ENCODE measurements at places on chromosomes 6 and 20.

DNA sequence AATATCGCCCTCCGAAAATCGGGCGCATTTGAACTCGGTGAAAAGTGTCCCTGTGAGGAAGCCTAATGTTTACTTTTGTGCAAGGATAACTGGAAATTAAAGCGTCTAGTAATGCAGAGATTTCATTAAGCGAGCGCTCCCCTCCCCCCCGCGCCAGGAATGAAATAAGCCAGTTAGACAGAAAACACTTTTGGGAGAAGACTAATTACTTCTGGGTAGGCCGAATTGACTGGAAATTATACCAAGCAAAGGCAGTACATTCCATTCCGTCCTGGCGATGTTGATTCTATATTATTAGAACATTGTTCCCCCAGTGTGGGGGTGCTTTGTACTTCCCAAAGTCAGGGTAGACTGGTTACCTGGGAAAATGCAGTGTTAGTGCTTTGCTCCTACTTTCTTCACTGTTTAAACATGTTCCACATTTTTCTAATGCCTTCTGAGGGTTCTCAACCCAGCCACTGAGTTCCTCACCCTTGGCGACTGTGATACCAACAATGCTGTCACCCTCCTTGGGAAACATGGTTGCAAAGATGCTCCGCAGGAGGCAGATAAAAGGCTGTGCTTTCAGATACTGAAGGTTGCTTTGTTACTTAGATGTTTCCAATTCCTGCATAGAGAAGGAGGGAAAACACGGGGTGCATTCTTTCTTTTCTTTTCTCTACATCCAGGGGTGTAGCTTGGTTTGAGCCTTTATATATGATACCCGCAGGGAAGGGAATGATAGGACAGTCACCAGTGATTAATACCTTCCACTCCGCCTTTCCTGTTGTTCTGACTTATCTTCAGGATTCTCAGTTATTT, 2.6 kb downstream of the GJA1 start:
- DNase-seq: no peak

- DNase-seq: no peak
Measured at GRCh38 chr6:40714143-40714542, 127.0 kb upstream of the LRFN2 start.

DNA sequence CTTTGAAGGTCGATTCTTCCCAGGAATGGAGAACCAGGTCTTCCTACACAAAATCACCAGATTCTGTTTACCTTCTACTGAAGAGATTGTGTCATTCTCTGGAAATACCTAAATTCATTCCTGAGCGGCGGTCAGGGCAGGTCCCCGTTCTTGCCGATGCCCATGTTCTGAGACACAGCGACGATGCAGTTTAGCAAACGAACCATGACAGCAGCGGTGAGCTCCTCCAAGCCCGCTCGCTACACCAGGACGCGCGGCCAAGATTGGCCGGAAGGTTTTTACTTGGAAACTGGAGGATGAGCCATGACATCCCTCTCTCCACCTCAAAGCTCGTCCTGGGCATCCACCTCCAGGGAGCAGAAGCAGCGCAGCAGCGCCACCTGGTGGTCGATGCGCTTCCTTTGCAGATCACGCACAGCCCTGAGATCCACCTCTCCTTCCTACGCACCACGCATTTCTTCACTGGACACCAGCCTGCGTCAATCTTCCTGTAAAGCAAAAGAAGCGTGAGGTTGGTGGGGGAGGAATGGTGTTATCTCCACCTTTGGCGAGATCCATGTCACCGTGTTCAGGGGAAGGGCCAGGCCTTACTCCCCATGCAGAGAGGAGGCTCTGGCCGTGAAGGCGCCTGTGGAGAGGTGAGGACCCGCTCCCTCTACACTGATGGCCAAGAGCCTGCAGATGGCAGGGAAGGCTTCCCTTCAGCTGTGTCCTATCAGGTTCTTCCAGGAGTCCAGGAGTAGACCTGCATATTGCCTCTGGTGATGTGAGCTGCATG, 9.9 kb upstream of the HLA-B start:
- DNase-seq: peak; percentile 88

- no peak for DNase-seq
Measured at GRCh38 chr6:36121787-36122494, 8.4 kb upstream of the MAPK13 start.

DNA sequence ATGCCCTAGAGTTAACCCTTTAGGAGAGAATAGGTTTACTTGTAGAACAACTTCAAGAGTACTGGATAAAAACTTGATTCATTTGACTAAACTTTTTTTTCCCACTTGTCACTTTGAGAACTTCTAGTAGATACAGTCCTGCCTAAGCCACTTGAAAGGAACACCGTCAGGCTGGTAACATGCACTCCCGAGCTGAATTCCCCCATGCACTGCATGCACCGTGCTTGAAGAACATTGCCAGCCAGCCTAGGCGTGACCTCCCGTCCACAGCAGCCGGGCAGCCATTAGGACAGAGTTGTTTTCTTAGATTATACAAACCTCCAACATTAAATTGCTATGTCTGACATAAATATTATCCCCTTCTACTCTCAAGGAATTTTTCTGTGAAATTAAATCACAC, 52.6 kb downstream of the SMLR1 start:
- DNase-seq: no peak

- DNase-seq: no peak
Measured at GRCh38 chr6:113488061-113488460, 369.1 kb upstream of the MARCKS start.

DNA sequence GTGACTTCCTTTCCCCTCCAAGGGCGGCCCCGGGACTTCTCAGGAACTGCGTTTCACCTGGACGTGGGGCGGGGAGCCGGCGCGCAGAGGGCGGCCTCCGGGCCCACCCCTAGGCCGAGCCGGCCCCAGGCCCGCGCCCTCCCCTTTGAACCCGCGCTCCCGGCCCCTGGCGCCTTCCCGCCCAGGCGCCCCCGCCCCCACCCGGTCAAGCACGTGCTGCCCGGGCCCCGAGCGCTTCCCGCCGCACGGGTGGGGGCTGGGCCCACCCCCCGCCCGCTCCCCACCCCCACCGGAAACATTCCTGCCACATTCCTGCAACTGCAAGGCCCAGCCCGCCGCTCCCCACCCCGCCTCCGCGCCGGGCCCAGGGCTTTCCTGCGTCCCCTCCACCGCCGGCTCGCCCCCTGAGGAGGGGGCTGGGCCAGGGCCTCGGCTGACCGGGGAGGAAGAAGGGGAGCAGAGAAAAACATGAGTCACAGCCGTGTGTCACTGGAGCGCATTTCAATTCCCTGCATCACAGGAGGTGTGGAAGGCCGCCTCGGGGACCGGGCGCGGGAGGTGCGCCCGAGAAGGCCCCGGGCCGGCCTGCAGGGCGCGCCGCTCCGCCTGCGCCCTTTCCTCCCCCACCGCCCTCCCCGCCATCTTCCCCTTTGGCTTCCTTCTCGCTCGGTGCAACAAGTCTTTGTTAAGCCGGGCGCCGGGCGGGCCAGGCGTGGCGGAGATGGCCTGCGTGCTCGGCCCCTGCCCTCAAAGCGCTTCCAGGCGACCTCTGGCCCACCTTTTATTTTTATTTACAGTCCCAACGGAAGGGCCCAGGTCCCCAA, 1.2 kb upstream of the HMGA1 start:
- DNase-seq: peak; percentile 73

DNA sequence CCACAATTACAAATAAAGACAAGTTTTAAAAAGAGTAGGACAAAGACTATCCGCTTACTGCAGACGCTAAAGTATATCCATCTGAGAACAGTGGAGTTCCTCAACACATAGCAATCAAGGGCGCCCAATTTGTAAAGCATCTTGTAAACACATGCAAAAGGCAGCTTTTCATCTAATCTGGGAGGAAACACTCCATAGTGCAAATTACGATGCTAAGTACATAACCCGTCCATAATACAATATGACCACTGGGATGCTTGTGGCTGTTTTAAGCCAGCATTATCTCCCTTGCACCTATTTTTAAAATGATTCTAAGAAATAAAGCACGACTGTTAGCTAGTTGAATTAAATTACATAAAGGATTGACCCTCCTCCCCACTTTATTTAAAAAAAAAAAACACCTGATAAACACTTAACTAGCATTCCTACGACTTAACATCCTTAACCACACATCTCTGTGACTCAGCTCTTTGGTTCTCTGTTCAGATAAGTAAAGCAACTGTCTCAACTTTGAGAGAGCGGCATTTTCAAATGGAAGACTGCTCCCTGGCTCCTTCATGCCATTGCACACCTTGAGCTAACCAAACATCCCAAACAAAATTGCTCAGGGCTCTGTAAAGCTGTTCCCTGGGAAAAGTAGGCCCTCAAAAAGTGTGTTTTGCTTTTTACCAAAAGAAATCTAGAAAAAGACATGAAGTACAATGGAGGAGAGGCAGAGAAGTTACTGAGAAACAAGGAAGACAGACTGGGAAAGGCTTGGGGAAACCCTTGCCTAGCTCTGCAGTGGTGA, 14.2 kb downstream of the SLC22A23 start:
- no peak for DNase-seq

GRCh38 chr20:54083459-54083858, 13.1 kb upstream of the BCAS1 start:
- no peak for DNase-seq

GRCh38 chr6:138873191-138873590, 77.3 kb downstream of the ECT2L start:
- DNase-seq: no peak

DNA sequence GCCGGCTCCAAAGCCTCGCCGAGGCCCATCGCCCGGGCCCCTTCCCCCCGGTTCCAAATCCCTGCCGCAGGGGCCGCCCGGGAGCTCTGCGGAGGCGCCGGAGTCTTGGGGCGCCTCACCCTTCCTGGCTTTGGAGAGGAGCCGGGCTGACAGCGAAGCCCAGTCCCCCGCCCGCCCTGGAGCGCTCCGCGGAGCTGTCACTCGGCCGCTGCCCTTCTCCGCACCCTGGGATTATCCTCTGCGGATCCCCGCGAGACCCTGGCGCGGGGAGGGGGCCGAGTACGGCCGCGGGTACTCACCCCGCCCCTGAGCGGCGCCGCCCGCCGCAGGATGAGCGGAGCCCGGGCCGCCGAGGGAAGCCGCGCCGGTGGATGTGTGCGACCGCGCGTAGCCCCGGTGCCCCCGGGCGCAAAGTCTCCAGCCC, 343 bp downstream of the SNAP91 start:
- DNase-seq: no peak

DNA sequence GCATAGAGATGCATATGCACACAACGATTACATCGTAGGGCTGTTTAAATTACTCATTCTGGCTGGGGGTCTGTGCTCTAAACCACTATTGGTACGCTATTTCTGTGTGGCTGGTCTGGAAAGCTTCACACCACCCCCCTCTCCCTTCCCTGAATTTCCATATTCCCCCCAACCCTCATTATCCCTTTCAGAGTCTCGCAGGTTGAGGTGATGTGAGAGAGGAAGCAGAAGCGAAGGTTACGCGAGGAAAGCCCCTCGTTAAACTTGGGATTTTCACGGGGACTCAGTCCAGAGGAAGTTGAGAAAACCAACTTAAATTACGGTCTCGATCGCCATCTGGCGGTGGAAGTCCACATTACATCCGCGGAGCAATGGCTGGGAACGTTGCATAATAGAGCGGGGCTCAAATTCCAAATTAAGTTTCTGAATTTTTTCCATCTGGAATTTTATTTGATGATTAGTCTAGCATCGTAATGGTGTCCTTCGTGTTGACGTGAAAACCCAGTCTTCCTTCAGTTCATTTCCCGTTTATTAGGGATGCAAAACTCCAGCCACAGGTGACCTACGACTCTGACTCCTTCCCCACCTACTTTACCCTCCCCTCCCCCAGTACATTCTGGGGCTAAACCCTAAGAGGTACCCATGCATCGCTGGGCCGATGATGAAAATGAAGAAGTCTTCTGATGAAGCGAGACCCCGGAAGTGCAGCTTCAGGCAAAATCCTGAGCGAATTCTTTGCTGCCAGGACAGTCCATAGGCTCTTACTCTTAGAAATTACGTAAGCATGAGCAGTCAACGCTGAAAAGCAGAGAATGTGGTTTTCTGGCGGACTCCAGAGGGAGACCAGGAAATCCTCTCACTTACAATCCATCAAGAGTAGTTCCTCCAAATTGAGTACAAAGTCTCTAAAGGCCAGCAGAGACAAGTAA, 19.7 kb downstream of the HLA-DOB start:
- DNase-seq: peak; percentile 85

- no peak for DNase-seq
Measured at GRCh38 chr20:47280228-47280627, 76.3 kb downstream of the ZMYND8 start.

DNA sequence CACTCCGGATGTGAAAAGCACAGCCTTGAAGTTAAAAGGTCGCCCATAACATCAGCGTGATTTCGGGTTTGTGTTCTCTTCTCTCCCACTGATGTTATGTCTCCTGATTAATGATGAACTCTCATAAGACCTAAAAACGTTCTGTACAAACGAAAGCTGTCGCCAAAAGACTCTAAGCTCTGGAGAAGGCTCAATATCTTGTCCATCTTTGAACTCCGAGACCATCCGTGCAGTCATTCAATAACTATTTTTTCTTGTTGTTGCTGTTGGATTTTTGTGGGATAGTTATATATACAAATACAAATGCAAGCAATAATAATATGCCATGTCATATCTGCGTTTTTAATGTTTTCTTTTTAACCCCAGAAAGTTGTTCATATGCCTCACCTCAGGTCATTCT, 291.8 kb upstream of the MARCKS start:
- no peak for DNase-seq

- no peak for DNase-seq
Measured at GRCh38 chr6:81204731-81205130, 547.8 kb downstream of the TENT5A start.

DNA sequence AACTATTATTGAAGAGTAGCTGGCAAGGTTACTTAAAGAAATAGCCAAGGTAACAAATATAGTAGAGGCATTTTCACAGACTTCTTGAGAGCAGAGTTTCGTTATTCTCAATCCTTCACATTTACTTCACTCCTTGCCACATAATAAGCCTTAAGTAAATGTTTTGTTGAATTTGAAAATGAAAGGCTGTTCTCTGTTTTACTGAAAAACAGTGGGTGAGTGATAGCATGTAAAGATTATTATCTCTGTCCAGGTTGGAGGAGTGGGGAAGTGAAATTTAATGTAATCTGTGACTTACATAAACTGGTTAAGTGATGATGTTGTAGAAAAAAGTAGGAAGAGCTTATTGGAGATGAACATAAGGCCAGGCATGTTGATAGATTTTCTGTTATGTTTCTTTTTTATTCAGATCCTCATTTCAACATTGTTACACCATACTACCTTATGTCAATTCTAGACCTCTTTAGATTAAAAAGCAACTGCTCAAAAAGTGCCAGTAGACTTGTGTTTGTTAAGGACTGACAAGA, 55.0 kb downstream of the QKI start:
- no peak for DNase-seq

GRCh38 chr20:19943061-19943521, 74.1 kb upstream of the NAA20 start:
- no peak for DNase-seq

DNA sequence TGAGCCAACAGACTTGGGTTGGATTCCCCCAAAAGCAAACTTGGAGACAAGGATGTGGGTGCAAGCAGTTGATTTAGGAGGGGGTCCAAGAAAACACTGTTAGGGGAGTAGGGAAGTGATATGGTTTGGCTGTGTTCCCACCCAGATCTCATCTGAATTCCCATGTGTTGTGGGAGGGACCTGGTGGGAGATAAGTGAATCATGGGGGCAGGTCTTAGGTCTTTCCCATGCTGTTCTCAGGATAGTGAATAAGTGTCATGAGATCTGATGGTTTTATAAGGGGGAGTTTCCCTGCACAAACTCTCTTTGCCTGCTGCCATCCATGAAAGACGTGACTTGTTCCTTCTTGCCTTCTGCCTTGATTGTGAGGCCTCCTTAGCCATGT, 542.6 kb downstream of the DHX35 start:
- no peak for DNase-seq

Data from OCI-LY7 (cell line).